RPMI7951 (cell line): ENCODE measurements at places on chromosomes 11 and 22.

GRCh38 chr11:119376197-119376847, 5.2 kb downstream of the USP2 start:
- DNase-seq, result no peak

- no peak for DNase-seq
These were observed 99.4 kb upstream of the MTMR2 start for GRCh38 chr11:96023275-96023674.

GRCh38 chr11:76622493-76623094, 48.0 kb downstream of the LRRC32 start:
- DNase-seq, result no peak

DNA sequence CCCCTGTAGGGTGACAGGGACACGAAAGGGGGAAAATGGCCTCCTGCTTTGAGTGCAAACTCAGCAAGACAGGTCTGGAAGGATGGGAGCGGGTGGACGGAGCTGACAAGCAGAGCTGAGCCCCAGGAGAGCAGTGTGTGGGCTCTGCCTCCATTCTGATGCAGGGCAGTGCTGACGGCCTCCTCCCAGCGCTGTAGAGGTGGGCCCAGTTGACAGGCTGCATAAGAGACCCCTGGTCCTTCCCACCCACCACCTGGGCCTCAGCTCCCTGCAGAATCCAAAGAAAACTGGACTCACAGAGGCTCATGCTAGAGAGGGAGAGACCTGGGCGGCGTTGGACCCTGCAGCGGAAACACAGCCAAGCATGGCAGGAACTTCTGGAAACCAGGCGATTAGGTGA, 1113.4 kb downstream of the BRD1 start:
- DNase-seq, result no peak

- DNase-seq, result no peak
These were observed 30.7 kb downstream of the SHISAL1 start for GRCh38 chr22:44281768-44282637.

- peak; percentile 37 for DNase-seq
These were observed 845.4 kb downstream of the KCNA4 start for GRCh38 chr11:29171360-29171950.

DNA sequence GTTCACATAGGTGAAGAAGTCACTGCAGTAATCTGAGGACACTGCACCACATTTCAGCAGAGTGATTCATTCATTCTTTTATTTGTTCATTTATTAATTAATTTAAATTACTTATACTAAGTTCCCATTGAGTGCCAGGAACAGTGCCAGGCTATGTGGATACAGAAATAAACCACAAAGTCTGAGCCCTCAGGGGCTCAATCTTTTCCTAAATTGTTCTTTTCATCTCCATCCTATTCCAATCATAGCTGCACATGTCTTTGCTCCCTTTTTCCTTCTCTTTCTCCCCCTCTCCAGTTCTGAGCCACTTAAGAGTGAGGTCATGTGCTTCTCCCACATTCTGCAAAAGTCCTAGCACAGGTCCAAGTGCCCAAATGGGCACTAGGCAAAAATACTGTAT, 4.9 kb downstream of the SYTL2 start:
- peak; percentile 28 for DNase-seq

DNA sequence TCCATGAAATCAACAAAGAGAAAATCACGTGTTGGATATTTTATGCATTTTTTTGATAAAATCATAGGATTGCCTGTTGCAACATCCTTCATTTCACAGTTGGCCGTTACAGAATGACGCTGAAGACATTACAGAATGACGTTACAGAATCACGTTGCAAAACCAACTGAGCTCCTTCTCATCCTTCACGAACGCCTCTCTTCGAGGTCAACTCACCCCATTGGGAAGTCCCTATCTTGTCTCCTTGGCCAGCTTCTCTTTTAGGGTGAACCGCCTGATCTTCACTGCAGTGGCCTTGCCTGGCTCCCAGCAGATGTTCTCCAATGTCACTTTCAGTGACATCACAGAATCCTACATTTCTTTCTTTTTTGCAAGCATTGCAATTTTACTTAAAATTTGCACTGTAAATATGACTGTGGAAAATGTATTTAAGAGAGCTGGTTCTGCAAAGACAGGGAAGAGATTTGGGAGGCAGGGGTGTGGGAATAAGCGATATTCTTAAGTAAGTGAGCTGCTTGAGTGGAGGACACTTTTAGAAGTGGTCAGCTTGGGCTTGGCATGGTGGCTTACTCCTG, 5.1 kb downstream of the KRTAP5-7 start:
- no peak for DNase-seq

GRCh38 chr11:29333993-29334775, 682.6 kb downstream of the KCNA4 start:
- peak; percentile 65 for DNase-seq

GRCh38 chr11:132980670-132981069, 551.6 kb downstream of the OPCML start:
- no peak for DNase-seq

DNA sequence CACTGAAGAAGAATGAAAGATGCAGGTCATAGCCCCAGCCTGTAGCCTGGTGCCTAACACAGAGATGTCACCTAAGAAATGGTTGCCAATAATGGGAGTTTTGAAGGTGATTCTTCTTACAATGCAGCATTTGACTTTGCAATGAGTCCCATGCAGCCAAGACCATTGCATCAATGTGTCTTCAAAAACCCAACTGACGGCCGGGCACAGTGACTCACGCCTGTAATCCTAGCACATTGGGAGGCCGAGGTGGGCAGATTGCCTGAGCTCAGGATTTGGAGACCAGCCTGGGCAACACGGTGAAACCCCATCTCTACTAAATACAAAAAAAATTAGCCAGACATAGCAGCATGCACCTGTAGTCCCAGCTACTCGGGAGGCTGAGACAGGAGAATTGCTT, 89.3 kb upstream of the ASPHD2 start:
- peak; percentile 18 for DNase-seq

GRCh38 chr11:134252346-134253187, 585 bp downstream of the THYN1 start:
- DNase-seq, result no peak

DNA sequence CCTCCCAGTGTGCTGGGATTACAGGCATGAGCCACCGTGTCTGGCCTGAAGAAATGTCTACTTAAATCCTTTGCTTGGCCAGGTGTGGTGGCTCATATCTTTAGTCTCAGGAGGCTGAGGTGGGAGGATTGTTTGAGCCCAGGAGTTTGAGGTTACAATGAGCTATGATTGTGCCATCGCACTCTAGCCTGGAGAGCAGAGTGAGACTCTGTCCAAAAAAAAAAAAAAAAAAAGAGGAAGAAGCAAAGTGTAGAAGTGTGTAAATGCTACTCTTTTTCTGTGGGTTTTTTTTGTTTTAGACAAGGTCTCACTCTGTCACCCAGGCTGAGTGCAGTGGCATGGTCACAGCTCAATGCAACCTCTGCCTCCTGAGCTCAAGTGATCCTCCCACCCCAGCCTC, 6.4 kb upstream of the ATG16L2 start:
- DNase-seq, result no peak

- DNase-seq, result peak; percentile 84
These were observed 2.6 kb upstream of the GCAT start for GRCh38 chr22:37804881-37805809.

- DNase-seq, result peak; percentile 43
These were observed 566 bp downstream of the DDB1 start for GRCh38 chr11:61332281-61332796.

- no peak for DNase-seq
These were observed 267.4 kb upstream of the CCDC179 start for GRCh38 chr11:23127706-23128105.

GRCh38 chr11:9787981-9788521, 124.2 kb downstream of the SWAP70 start:
- peak; percentile 100 for DNase-seq
